B cell (primary cell): ENCODE measurements at places on chromosomes 11 and 22.

DNA sequence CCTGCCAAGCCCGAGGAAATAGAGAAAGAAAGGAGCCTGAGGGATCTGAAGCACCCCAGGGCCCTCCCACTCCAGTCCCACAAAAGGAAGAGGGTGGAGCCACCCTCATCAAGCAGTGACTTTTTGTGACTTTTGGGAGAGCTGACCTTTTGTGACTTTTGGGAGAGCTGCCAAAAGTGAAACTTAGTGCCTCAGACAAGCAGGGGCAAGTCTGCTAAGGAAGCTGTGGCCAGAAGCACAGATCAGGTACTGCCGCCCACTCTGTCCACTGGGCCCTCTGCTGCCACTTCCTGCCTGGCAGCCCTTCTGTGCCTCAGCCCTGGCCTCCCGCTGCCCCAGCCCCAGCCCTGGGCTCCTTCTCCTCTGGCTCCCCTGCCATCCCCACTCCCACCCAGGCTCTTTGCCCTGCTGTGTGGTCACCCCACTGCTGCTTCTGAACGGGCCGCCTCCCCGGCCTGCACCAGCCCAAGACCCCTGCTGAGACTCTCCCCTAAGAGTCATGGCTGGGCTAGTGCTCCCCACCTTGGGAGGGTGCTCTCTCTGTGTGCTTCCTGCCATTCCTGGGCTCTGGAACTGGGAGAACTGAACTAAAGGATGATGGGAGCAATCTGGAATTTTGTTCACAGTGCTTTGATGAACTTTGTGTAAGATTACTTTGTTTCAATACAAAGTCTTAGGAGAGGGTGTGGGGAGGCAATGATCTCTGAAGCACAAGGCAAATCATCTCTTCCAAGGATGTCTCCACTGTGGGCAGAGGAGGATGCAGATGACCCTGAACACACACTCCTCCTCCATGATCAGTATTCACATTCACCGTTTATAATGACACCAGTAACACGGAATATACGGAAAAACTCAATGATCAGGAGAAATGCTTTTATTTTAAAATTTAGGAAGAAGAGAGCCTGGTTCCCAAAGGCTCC, at the start of gene APOBEC3H:
Gene APOBEC3H, plus strand, starts transcription at position 147 of the 923 bp plus-strand sequence. CDS start 3,035 bp downstream, outside the sequence.
- no peaks in the 10 kb centered on the region for H3K36me3 ChIP-seq
- H3K4me3 ChIP-seq = peak within 1 kb of the TSS; percentile 10
- no peak for DNase-seq
- peaks cover 59% of the 10 kb centered on the region for H3K4me1 ChIP-seq
- no peaks in the 10 kb centered on the region for H3K27me3 ChIP-seq

DNA sequence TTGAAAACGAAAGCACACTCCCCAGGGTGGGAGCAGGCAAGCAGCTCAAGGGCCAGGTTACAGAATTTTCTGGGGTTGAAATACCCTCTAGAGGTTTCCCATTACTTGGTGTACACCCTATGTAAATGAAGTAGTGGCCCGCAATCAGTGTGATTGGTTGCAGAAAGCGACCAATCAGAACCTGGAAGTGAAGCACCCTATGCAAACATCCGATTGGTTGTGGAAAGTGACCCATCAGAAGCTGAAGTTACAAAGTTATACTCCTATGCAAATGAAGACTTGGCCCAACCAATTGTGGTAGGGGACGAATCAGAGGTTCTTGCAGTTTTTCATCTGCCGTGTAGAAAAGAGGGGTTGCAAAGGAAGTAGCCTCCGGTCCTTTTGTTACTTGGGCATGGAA, 19.2 kb downstream of the PRR5 start:
- no peak for DNase-seq
- no peaks in the 10 kb centered on the region for H3K27me3 ChIP-seq
- H3K27ac ChIP-seq = no peak overlapping the region
- no peak overlapping the region for H3K4me3 ChIP-seq

GRCh38 chr11:106276126-106276525, 198.7 kb downstream of the AASDHPPT start:
- H3K4me3 ChIP-seq = no peak overlapping the region
- DNase-seq = no peak
- H3K27ac ChIP-seq = no peak overlapping the region
- no peaks in the 10 kb centered on the region for H3K36me3 ChIP-seq

DNA sequence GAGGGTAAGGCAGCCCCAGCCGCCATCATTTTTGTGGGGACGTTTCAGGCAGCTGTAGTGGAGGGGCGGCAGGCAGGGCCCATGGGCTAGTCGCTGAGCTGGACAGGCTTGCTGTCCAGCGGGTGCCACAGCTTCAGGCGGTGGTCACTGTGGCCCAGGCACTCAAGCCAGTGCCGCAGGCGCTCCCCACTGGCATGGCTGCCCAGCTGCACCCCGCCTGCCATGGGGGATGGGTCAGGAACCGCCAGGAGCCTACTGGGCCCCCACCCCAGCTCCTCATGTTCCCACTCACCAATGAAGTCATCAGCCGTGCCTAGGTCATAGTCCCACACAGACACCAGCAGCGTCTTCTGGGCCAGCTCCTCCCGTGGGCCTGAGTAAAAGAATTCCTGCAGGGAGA, 6.0 kb downstream of the NDUFV1 start:
- H3K4me1 ChIP-seq = peaks cover 34% of the 10 kb centered on the region
- no peak overlapping the region for H3K27ac ChIP-seq
- H3K36me3 ChIP-seq = peaks cover 45% of the 10 kb centered on the region

DNA sequence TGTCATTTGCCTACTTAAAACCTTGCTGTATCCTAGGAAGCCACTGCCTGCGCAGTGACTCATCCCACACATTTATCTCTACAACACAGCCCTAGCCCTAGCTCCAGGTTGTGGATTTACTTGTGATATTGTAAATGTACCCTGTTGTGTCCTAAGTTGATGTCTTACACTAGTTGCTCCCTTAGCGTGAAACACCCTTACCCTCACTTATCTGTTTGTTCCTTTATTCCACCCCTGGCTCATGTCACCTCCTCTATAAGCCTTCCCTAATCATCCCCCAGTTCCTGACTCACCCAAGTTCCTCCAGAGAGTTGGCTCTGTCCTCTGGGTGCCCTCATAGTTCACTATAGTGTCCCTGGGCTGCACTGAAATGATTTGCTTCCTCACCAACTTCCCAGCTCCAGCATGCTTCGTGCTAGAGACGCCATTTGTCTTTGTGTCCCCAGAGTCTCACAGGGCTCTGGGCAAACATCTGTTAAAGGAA, 431.8 kb upstream of the FAT3 start:
- no peak overlapping the region for H3K27ac ChIP-seq
- H3K27me3 ChIP-seq = no peaks in the 10 kb centered on the region
- DNase-seq = no peak
